ENCODE measurements at places on chromosomes 11 and 22.

DNA sequence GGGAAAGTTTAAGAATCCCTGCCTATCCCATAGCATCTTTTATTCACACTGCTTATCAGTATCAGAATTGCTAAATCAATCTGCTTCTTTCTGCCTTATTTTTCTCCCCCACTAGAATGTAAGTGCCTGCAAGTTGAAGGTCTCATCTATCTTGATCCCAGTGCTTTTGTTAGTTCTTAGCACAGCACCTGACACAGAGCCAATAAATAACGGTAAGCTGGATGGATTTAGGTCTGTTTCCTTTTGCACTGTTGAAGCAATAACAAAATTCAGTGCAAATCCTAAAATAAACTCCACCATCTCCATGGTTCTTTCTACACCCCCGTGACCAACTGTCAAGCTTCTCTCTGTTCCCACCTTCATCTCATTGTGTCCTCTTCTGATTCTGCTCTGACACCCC lies 36.7 kb upstream of the CD44 start:
- no peak for DNase-seq

DNA sequence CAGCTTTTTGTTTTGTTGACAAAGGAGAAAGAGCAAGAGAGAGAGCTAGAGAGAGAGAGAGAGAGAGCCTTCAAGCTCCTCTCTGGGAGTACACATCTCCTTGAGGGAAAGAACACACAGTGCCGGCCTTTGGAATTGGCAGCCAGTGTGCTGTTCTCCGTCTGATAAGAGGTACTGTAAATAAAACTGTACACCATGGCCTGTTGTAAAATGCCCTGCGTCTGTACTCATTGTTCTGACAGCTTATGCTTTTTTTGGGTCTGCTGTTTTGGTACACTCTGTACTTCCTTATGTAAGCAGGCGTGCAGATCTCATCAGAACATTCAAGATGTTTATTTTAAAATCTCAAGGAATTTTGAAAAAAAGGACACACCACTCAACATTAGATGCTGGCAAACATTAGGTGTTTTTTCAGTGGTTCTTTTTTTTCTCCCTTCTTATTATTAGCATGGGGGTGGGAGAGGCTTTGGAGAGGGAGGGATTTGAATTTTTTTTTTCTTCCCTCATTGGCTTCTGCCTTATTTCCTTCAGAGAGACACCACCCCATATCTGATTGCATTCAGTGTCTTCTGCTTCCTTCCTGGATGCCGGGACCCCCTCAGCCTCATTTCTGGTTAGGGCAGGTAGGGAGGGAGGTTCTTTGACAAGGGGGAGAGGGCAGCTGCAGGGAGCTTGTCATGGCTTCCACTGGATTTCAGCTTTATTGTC lies 116.8 kb upstream of the NNMT start:
- no peak for DNase-seq

GRCh38 chr22:29450222-29450621 lies 11.8 kb downstream of the RFPL1 start:
- DNase-seq: no peak

DNA sequence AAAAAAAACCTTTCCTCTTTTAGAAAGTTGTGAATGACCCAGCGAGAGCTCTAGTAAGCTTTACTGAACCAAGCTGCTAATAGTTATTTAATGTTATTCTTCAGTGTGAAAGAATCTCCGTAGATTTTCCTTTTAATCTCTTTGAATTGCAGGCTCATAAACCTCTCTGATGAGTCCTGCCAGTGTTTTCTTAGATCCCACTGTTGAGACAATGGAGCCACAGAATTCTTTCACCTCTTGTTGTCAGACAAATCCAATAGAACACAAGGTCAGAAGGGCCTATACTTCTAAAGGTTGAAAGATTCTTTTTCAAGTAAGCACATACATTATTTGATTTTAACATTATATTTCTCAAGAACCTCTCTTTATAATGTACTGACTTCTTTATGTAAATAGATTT lies 52.2 kb downstream of the DNAJC24 start:
- no peak for DNase-seq

DNA sequence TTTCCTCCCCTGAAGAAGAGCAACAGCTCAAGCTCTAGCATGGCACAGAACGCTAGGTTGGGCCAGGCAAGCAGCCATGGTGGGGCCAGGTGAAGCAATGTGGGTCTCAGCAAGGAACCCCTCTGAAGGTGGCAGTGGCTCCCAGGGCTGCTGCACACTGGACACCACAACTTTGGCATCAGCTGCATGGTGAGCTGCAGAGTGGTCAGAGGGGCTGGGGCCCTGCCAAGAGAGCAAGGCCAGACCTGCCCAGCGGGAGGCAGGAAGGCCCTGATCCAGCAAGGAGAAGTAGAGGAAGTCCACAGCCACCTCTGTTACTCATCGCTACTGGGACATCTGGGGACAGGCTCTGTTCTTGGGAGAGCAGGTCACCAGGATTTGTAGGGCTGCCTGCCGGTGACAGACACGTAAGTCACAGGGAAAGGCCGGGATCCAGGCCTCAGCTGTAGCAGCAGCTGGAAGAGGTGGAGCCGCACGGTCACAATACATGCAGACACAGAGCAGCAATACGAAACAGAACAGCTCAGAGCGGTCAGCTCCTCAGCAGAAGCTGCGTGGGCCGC lies 12.4 kb downstream of the CYB561A3 start:
- DNase-seq: no peak

GRCh38 chr11:102809971-102810370 lies 12.0 kb upstream of the MMP1 start:
- no peak for DNase-seq

GRCh38 chr22:39175353-39176142 lies 23.1 kb upstream of the CBX7 start:
- DNase-seq: peak; percentile 46

GRCh38 chr11:66861038-66861773 lies 4.3 kb downstream of the LRFN4 start:
- DNase-seq: no peak

DNA sequence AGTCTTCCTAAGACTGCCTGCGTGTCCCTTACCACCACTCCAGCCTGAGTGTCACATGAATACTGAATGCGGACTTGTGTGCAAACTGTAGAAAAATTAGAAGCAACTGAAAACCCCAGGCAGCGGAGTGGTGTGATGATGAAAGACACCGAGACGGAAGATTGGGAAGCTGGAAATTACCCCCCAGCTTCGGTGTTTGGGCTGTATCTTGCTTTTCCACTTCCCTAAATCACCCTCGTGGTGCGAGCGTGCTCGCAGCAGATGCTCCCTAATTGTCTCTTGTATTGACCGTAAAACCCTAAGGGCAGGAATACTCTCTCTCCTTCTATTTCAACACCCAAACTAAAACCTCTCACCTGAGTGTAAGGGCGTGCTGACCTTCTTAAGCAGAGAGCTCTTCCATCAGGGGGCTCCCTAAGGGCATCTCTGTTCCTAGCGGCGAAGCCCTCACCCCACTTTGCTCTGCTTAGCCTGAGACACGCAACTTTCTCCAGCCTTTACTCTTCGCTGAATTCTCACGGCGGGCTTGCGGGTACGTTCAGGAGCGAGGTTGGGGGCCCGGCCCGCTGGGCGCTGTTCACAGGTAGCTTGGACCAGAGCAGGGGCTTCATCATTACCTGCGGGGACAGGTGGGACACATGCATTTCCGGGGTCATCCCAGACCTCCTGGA lies 62.4 kb downstream of the CRYBB2 start:
- no peak for DNase-seq

DNA sequence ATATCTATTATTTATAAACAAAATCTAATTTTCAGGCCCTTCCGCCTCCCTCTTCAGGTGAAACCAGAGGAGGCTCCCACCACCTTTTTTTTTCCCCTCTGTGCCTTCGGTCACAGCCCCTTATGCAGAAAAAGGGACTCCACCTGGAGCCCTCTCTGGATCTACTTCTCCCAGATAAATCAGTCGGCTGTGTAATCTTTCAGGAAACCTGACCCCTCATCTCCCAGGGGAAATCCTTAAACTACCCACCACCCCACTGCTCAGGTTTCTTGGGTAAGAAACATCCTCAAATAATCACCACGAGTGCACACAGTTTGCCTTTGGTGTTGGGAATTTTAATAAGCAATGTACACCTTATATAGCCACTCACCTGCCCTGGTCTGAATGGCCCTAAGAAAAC lies 104.2 kb downstream of the NAV2 start:
- DNase-seq: no peak

- DNase-seq: no peak
These were observed 624.1 kb downstream of the BUD13 start for GRCh38 chr11:116148645-116149044.

DNA sequence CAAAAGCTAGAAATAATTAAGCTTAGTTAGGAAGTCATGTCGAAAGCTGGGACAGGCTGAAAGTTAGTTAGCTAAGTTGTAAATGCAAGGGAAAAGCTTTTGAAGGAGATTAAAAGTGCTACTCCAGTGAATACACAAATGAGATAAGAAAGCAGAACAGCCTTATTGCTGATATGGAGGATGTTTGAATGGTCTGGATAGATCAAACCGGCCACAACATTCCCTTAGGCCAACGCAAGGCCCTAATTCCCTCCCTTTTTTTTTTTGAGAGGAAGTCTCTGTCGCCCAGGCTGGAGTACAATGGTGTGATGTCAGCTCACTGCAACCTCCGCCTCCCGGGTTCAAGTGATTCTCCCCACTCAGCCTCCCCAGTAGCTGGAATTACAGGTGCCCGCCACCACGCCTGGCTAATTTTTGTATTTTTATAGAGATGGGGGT lies 23.3 kb upstream of the WEE1 start:
- DNase-seq: no peak

- DNase-seq: no peak
These were observed 16.8 kb upstream of the ACCSL start for GRCh38 chr11:44030996-44031395.

DNA sequence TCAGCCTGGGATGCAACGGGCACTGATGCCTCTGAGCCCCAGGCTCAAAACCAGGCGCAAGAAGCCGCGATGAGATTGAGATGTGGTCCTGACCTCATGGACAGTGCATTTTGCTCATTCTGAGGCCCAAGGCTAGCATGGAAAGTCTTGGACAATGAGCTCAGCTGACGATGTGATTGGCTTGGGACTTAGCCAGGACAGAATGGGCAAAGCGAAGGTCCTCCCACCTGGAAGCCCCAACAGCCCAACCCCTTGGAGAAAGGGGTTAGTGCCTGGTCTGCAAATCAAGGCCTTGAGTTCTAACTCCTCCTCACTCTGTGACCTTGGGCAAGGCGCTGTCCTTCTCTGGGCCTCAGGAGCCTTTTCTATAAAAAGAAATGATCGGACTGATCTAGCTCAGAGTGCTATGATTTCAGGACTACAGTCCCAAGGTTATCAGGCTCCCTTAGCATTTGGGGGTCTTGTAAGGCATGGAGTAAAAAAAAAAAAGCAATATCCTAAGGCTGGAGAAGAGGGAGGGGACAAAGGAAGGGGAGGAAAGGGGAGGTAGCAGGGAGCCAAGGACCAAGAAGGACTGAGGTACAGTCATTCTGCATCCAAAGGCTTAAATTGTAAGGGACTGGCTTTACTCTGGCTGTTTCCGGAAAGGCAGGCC lies 2.7 kb downstream of the SLC43A3 start:
- DNase-seq: no peak

DNA sequence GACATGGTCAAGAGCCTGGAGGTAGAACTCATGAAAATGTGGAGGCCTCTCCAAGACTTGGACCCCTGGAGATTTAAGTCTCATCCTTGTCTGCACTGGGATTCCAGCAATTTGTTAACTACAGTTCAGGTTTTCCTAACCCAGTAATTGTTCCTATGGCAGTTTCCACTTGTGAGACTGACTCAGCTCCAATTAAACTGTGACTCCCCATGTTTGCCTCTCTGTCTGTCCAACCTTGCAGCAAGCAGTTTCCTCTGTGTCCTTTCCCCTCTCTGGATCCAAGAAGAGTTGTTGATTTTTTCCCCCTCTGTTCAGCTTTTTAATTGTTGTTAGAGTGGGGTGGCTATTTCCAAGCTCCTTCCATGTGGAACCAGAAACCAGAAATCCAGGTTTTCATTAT lies 16.2 kb upstream of the ARHGAP20 start:
- DNase-seq: no peak

DNA sequence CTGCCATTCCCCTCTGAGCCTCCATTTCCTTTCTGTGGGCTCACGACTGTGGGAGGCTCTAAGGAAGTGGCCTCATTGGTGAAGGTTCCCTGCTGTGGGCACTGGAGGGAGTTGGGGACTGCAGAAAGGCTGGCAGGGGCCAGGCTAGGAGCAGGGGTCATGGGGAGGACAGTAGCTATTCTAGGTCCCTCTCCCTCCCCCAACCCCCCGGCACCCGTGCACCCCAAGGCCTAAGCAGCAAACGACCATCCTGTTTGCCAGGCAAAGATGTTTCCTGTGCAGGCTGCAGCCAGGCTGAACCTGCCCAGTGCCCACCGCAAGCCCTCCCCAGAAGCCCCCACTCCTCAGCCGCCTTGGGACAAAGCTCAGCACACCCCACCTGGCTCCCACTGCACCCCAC lies 189.4 kb downstream of the MN1 start:
- DNase-seq: no peak

GRCh38 chr11:111409915-111410314 lies 30.8 kb upstream of the POU2AF1 start:
- no peak for DNase-seq

DNA sequence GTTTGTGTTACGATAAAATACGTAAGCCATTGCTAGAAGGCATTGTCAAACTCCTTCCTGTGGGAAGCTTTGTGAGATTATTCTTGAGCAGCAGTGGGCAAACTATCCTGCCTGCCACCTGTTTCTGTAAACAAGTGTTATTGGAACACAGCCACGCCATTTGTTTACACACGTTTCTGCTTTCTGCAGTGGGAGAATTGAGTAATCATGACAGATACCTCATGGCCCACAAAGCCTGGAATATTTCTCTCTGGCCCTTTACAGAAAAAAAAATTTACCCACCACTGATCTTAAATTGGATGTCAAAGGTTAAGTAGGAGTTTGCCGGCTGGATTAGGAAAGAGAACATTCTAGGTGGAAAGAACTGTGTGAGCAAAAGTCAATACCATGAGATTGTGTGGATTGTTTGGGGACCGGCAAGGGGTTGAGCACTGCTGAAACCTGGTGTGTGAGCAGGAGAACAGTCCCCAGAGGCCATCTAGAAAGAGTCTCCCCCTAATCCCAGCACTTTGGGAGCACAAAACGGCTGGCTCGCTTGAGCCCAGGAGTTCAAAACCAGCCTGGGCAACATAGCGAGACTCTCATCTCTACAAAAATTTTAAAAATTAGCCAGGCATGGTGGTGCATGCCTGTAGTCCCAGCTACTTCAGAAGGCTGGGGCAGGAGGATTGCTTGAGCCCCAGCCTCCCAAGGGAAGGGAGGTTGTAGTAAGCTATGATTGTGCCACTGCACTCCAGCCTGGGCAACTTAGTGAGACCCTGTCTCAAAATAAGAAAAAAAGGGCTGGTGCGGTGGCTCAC lies 6.0 kb upstream of the PLA2G6 start:
- DNase-seq: peak; percentile 81

- DNase-seq: no peak
These were observed 3.1 kb upstream of the CERK start for GRCh38 chr22:46740910-46741780.

- no peak for DNase-seq
These were observed 16.4 kb upstream of the ANO1 start for GRCh38 chr11:70061734-70062133.

- DNase-seq: no peak
These were observed 1.5 kb downstream of the PTGDR2 start for GRCh38 chr11:60854140-60854846.

GRCh38 chr11:69311767-69312385 lies 17.9 kb downstream of the MYEOV start:
- no peak for DNase-seq
